Activated naive CD4-positive, alpha-beta T cell treated with anti-CD3 and anti-CD28 coated beads, Interleukin-2, amount 50 U/mL, for 72 hours (primary cell): ENCODE measurements at places on chromosomes 13 and 19. TPM values are rescaled to one million over a fixed set of nuclear protein-coding genes. Genes with fewer than 3 reads are reported as not detected.

The KLF1 gene
- 0.46 TPM for total RNA-seq

The MISP3 gene
- total RNA-seq: 4.2 TPM

The SULT2A1 gene
- not detected for total RNA-seq

The SUGP2 gene
- 119 TPM for total RNA-seq

The PRR36 gene
- 0.20 TPM for total RNA-seq

The TMIGD2 gene
- 10.7 TPM for total RNA-seq

The FCGBP gene
- 8.2 TPM for total RNA-seq

The PRX gene
- 0.77 TPM for total RNA-seq

The WTIP gene
- total RNA-seq: 1.6 TPM

The DACT3 gene
- 1.9 TPM for total RNA-seq

The ZNF320 gene
- 3.1 TPM for total RNA-seq

The C19orf85 gene
- total RNA-seq: not detected

The TLE6 gene
- 3.3 TPM for total RNA-seq
